ENCODE measurements at places on chromosomes 13 and 19.
A peak's percentile ranks its signal among the peaks of the same experiment; 100 is the strongest.

DNA sequence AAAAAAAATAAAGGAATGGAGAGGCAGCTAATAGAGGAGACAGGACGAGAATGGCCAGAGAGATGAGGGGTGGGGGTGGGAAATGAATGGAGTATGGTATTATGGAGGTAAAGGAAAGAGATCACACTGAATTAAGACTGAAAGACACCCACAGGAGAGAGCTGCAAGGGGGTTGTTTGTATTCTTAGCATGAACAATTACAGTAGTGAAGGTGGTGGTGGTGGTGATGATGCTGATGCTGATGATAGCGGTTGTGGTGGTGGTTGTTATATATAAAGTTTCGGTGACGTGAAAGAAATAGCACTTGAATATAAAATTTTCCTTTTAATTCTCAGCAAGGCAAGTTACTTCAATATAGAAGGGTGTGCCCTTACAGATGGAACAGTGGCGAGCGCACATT, 2.8 kb upstream of the ADGRE3 start:
- DNase-seq = no peak

DNA sequence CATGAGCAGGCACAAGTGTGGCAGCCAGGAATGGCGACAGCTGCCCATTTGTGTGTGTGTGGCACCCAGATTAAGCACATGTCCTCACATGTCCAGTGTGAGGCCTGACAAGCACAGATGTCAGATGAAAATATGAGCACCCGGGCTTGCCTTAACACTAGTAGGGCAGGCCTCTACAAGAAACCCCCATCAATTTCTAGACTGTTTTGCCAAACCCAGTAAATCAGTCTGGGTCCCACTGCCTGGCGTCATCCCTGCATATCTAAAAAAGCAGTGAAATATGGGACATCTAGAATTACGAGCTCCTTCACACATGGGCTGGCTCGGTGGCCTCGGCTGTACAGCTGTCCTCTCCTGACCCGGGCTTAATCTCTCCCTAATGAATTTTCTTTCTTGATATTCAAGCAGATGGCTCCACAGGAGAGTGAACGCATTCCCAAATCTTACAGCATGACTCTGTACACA, 432.7 kb downstream of the FOXO1 start:
- no peak for DNase-seq

- DNase-seq = peak; percentile 20
These were observed 206.1 kb downstream of the SUCLA2 start for GRCh38 chr13:47794963-47795362.

DNA sequence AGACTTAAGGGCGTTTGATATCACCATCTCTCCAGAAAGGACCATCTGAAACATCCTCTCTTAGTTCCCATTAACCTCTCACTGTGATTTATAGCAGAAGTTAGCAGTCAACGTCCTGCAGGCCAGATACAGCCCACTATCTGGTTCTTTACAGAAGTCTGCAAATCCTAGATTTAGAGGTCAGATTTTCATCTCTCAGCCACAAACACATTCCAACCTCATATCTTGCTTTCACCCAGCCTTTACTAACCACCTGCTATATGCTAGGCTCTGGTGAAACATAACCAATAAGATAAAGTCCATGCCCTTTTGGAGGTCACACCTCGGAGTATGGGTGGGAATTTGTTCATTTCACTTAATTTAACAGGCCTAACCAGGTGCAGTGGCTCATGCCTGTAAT, 76.8 kb upstream of the CACNA1A start:
- no peak for DNase-seq

- no peak for DNase-seq
These were observed 266.3 kb downstream of the KLF5 start for GRCh38 chr13:73324842-73325722.

GRCh38 chr13:55566334-55566733, 1574.4 kb upstream of the PRR20A start:
- no peak for DNase-seq

DNA sequence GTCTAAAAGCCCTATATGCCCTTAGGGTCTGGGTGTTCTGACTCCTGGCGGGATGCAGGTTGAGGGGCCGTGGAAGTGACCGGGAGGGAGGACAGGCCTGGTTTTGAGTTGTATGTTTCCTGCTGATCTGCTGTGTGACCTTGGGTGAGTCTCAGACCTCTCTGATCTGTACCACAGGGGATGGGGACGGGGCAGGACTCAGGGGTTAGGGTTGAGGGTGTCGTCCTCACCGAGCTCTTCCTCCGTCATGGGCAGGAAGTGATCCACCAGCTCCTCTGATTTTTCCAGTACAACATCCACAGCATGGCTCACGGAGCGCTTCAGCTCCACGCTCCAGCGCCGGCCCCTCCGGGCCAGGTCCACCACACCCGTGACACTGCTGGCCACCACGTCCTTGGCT, 6.2 kb downstream of the PLIN5 start:
- no peak for DNase-seq

DNA sequence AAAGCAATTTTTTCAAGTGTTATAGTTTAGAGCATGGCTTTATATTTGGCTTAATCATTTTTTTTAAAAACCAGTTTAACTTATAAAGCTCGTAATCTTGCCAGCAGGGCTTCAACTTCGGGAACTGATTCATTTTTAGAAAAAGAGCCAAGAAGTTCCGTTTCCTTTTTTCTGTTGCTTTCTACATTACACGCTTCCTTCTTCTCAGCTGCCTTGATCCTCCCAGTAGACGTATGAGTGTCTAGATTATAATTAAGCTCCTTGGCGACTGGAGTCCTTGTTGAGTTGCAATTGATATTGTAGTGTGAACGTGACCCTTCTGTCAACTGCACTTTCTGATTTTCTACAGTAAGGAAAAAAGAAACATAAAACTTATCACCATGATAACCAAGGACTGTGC, 497.2 kb downstream of the DIAPH3 start:
- DNase-seq = no peak

- no peak for DNase-seq
These were observed 73.0 kb downstream of the NALCN start for GRCh38 chr13:101343128-101343787.

DNA sequence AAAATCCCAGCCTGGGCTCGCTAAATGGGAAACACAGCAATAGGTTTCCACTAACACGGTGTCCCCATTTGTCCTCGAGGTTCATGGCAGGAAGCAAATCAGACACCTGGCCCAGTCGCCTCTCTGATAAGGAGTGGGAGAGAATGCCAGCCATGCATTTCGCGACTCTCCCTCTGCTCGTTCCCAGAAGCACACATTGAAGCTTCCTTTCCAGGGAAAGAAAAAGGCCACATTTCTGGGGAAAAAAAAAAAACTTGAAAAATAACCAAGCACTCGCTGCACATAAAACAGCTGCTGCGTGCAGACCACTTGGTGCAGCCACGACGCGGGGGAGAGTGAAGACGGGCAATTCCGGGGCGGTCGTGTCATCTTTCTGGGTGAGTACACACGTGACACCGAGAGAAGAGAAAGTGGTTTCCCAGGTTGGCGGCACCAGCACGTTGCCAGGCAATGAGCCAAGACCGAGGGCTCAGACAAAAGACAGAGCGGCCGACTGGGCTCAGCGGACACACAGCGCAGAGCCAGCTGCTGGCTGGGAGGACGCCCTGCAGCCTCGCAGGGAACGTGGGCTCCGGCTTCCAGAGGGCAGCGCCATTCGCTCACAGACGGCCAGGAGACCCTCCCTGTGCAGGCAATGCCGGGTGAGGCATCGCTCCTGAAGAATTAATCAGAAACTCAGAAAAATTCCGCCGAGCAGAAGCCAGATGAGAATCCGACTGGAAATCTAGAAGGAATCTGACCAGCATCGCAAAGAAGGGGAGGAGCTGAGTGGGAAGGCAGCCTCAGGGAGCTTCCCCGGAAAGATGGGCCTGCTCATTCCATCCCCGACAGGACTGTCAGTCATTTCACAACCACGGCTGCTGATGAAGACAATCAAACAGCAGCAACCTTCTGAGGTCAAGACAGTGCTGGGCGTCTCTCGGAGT, 83.2 kb upstream of the IRS2 start:
- DNase-seq = no peak

GRCh38 chr13:79937311-79937710, 403.6 kb downstream of the SPRY2 start:
- no peak for DNase-seq

DNA sequence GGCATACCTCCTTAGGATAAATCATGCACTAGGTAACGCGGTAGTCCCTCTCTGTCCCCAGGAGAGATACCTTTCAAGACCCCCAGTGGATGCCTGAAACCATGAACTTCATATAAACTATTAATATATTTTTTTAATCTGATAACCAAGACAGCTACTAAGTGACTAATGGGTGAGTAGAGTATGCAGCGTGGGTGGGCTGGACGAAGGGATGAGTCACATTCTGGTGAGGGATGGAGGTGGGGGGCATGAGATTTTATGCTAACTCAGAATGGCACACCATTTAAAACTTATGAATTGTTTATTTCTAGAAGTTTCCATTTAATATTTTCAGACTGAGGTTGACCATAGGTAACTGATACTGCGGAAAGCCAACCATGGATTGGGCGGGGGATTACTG, 46.2 kb downstream of the CDK8 start:
- DNase-seq = peak; percentile 68

DNA sequence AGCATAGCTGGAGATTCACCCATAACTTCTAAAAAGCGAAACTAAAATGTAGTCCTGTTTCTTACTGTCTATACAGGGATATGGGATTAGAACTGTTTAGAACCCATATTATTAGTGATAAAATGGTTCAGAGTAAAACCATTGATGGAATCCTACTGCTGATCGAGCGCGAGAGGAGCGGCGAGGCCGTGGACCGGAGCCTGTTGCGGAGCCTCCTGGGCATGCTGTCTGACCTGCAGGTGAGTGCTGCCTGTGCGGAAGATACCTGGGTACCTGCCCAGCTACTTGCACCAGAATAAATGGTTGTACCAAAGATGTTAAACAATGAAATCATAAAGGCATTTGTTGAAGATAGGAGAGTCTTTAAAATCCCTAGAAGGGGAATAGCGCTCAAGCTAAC, 23.7 kb downstream of the CUL4A start:
- no peak for DNase-seq

DNA sequence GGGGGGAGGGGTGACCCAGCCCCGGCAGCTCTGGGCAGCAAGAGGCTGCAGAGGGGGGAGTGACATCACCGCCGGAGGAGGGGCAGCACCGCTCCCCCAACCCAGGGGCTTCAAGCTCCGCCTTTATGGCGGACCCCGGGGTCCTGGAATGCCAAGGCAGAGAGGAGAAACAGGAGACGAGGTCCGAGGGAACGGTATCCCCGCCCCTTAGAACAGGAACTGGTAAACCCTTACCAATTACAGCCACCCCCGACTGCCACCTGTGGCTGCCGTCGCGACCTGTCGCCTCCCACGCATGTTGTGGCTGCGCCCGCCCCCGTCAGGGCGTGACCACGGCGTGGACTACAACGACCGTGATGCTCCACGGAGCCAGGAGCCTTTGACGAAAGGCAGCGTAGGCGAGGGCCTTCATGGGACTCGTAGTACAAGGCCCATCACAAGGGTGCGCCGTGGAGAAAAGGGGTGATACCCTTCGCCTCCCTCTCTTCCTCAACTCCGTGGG, 4.1 kb upstream of the KCNC3 start:
- DNase-seq = no peak

GRCh38 chr19:15902254-15902653, 4.4 kb upstream of the CYP4F2 start:
- no peak for DNase-seq

GRCh38 chr19:2814426-2814825, 5.2 kb upstream of the ZNF554 start:
- no peak for DNase-seq

DNA sequence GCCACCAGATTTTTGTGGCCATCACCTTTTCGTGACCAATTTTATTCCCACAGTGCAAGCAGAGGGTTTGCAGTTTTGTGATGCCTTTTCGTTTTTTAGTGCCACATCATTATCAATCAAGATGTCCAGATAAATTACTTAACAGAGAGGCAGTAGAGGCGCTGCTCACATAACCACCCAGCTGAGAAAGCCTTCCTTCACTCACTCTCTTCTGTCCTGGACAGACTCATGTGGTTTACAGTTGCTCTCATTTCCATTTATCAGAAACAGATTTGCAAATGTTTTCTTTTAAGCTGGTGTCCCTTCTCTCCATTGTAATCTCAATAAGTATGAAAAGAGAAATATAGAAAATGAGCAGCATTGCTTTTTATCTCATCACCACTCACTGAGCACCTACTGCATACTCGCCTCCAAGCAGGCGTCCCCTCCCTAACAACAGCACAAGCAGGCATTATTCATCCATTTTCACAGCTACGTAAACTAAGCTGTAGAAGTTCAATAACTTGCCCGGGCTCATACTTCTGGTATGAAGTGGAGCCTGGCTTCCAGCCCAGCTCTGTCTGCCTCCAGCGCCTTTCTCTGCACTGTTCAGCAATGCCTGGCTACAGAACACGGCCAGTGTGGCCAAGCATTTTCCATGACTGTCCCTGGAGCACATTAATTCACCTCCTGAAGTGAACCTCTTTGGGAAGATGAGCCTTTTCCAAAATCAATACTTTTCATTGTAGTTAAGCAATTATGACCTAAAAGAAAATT, 34.6 kb upstream of the KATNAL1 start:
- peak; percentile 39 for DNase-seq

DNA sequence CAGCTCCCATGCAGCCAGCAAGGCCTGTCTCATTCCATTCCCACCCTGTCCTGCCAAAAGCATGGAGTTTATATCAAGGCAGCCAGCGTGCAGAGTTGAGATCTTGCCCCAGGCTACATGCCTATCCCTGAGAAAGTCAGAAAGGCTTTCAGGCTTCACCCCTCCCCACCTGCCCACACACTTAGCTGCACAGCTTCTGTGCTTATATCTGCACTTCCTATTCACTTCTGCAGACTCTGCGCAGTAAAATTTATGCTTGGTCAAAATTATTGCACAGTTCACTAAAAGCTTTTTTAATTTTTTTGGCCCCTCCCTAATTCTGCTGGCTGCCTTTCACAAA, 12.5 kb upstream of the ZNF675 start:
- no peak for DNase-seq

- DNase-seq = peak; percentile 63
These were observed 1292.4 kb upstream of the MIR17HG start for GRCh38 chr13:90055121-90055520.

GRCh38 chr13:46655377-46656180, 102.6 kb downstream of the LRCH1 start:
- no peak for DNase-seq

DNA sequence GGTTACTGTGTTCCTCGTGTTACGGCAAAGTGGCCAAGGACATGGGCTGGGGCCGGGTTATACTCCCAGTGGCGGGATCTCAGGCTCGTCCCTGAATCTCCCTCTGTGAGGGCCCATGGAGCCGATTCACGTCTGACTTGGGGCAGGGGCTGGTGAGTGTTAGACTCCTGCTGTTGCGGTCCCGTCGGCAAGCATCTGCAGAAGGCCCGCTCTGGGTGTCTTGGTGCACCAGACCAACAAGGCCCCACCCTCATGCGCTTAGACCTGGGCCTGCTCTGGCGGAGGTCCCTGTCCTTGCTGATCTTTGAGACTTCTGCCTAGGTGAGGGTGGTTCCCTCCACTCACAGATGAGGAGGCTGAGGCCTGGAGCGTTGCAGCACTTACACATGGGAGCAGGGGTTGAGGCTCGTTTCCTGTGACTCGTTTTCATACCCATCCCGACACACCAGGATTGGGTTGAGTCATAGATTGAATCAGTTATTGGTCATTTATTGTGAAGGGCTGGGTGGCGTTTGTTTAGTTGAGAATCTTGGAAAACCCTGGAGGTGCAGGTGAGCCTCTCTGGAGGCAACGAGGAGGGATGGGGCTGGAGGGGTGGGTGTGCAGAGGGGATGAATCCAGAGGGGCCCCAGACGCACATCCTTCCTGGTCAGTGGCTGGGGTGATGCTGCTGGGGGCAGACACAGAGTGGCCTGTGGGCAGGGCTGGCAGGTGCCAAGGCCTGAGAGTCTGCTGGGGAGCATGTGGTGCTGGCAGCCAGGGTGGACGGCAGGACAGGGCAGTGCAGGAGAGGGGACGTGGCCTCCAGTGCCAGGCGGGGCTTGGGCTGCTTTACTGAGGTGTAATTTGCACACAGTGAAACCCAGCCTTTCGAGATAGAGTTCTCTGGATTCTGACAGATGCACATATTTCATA, 4.6 kb downstream of the EPN1 start:
- DNase-seq = peak; percentile 83

All from RKO (cell line).